HFFc6 (cell line): ENCODE measurements at places on chromosomes 16 and 17. TPM values are rescaled to one million over a fixed set of nuclear protein-coding genes. Genes with fewer than 3 reads are reported as not detected.

The SP6 gene
- 0.70 to 1.1 TPM (median 0.77 TPM) in 3 replicates for total RNA-seq

- DNase-seq: no peak
Observed at GRCh38 chr17:2724784-2725164, 13.2 kb upstream of the CLUH start.

The TBC1D3E gene
- not detected in 3 replicates for total RNA-seq

GRCh38 chr17:1494736-1495253 lies 2.3 kb upstream of the MYO1C start:
- DNase-seq: no peak

DNA sequence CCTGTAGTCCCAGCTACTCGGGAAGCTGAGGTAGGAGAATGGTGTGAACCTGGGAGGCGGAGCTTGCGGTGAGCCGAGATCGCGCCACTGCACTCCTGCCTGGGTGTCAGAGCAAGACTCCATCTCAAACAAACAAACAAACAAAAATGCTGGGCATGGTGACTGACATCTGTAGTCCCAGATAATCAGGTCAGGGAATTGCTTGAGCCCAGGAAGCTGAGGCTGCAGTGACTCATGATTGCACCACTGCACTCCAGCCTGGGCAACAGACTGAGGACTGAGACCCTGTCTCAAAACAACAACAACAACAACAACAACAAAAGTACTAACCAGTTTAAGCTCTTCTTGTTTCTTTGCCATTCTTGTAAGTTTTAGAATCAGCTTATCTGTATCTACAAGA lies 383.0 kb upstream of the PMFBP1 start:
- DNase-seq: no peak

DNA sequence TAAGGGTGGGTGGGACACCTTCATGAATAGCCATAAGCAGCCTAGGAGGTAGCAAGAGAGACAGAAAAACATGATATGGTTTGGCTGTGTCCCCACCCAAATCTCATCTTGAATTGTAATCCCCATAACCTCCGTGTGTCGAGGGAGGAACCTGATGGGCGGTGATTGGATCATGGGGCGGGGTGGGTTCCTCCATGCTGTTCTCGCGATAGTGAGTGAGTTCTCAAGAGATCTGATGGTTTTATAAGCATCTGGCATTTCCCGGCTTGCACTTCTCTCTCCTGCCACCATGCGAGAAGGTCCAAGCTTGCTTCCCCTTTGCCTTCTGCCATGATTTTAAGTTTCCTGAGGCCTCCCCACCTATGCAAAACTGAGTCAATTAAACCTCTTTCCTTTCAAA lies 259.1 kb upstream of the ERCC4 start:
- DNase-seq: no peak
